NCI-H2081 (cell line): ENCODE measurements at places on chromosomes 1 and 21.
A peak's percentile ranks its signal among the peaks of the same experiment; 100 is the strongest.

DNA sequence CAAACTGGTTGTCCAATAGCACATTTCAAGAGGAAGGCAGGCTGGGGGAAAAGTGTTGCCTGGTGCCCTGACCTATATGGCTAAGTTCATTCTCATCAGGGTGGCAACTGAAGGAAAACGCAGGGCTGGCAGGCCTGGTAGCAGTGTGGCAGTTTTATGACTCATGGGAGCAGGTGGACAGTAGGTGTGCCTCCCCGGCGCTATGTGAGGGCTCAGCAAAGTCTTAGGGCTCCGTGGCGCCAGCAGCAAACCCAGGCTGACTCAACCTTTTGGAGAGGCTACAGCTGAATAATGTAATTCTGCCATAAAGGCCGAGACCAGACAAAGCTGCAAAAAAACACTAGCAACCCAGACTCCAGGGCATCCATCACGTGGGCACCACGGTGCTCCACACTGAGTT lies 23.6 kb downstream of the GADD45A start:
- no peak for DNase-seq

DNA sequence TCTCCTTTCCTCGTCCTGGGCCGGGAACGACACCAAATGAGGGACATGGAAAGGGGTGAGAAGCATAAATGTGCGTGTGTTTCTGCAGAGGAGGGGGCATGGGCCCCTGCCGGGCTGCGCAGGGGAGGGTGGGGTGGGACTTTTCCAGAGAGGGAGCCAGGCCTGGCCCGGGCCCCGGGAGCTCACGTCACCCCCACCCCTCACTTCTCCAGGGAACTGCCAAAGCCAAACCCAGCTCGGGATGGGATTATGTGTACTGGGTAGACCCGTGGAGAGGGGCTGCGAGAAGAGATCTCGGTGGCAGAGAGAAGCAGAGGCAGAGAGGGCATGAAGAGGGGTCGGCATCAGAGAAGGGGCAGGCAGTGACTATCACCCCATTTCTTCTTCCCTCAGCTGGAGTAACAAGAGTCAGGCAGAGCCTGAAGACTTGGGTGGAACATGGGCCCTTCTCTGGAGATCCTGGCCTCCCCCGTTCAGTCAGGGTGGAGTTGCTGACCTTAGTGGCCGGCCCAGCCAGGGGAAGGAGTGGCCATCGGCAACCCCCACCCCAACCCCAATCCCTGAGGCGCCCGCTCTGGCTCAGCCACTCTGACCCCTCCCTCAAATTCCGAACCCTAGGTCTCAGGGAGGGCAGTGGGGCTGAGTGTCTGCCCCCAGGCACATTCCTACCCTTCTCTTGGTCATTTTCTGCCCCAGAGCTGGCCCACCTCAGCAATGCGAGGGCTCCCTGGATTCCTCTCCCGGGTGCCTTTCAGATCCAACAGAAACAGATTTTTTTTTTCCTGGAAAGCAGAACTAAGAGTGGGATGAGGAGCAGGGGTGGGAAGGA lies 1.2 kb downstream of the ADAMTSL4 start:
- no peak for DNase-seq

DNA sequence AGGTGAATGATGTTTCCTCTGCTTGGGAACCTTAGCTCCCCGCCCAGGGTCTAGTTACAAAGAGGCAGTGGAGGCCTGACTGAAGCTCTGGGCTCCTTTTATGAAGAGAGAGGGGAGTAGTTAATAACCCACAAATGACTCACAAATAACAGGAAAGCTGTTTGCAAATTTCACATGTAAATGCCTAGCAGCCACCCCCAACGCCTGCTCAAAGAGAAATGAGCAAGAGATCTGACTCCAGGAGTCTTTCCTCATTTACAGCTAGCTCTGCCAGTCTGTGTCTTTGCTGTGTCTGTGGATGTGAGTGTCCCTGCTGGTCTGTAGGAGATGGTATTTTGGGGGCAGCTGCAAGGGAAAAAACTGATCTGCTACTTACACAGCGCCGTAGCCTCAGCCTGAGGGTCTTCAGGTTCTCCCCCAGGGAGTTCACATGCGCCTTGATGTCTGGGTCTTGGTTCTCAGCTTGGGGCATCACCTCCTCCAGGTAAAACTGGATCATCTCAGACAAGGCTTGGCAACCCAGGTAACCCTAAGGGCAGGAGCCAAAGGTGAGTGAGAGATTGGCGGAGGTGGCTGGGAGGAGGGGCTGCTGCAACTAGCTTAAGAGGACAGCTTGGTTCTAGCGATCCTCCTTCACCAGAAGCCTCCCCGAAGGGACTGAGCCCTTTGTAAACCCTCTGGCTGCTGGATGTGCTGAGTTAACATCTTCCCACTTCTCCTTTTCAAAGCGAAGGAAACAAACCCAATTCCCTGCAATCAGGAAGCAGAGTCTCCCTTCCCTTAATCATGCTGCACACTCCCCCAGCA lies at the start of gene IL19:
Gene IL19 (plus strand): TSS at position 243 of the 807 bp plus-strand sequence. CDS start 65,890 bp downstream, outside the sequence.
- DNase-seq: no peak

DNA sequence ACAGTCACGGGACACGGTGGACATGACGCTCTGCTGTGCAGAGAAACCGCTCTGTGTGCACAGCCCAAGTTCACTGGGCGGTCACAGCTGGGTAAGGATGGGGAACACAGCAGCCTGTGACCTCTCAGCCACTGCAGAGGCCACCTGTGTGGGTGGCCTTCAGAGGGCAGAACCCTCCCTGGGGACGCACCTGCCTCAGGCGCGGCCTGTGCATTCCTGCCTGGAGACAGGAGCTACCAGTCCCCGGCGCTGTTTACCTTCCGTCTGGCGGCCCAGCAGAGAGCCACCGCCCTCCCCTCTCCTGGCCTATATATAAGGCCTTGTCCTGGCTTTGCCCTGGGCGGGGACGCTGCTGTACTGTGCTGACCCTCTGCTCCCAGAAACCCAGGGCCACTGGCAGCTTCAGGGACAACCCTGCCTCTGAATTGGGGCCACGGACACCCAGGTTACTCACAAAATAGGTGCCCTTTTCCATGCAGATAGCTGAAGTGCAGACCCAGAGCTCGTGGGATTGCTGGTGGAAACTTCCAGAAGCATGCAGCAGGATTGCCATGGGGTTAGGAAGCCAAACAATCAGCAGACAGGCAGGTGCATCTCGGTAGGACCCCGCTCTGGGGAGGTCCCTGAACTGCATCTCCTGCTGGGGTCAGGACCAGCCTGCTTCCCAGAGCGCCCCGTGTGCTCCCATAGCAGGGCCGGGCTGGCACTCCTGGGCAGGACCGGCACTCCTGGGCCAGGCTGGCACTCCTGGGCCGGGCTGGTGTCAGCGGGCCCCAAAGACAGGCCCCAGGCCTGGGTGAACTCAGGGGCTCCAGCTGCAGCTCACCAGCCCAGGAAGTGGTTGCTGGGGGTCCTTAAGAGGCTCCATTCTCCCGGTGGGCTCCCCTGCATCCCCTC lies 83.6 kb downstream of the SIK1 start:
- DNase-seq: peak; percentile 8

GRCh38 chr1:15289251-15289651 lies 42.2 kb downstream of the FHAD1 start:
- DNase-seq: no peak

- peak; percentile 52 for DNase-seq
These were observed 1.0 kb upstream of the ATP2B4 start for GRCh38 chr1:203625628-203626019.

DNA sequence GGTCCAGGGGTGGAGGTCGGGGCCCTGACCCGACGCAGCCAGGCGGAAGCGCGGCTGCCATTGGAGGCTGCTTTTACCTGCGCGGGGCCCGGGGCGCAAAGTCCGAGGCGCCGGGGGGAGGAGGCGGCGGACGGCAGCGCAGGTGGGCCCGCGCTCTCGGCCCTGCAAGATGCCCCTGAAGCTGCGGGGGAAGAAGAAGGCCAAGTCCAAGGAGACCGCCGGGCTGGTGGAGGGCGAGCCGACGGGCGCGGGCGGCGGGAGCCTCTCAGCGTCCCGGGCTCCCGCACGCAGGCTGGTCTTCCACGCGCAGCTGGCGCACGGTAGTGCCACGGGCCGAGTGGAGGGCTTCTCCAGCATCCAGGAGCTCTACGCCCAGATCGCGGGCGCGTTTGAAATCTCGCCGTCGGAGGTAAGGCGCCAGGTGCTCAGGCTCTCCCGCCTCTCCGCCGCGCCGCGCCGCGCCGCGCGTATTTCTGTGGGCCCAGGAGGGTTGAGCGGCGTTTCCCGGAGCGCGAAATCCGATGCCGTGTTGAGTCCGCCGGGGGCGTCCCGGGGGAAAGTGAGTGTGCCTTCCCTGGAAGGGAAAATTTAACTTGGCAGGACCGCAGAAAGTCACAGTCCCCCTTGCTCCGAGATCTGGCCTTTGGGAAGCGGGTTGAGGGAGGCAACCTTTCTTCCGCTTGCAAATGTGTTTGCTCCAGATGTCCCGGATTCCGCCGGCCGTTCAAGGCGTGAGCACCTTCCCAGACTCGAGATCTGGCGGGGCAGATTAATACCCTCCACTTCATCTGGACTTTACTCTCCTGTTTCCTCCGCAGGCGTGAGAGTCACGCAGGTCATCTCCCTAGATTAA lies at the start of gene GIPC2:
Gene GIPC2 (plus strand): TSS at position 41 of the 853 bp plus-strand sequence. CDS start 129 bp downstream, at position 170.
- DNase-seq: no peak

DNA sequence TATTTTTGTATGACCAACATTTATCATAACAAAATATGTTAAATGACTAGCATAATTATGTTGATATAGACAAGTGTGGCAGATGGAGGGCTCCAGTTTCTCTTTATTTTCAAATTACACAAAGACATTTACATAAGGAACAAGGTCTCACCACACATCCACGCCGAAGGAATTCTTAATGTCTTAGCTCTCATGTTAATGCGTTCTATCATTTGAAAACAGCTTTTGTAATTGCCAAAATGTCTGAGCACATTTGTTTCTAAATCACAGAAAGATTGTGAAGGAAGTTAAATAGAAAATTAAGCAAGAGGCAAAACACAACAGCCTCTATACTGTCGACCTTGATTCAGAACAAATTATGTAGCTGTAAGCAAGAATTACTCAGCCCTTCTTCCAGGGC lies 223.0 kb upstream of the NR5A2 start:
- no peak for DNase-seq

DNA sequence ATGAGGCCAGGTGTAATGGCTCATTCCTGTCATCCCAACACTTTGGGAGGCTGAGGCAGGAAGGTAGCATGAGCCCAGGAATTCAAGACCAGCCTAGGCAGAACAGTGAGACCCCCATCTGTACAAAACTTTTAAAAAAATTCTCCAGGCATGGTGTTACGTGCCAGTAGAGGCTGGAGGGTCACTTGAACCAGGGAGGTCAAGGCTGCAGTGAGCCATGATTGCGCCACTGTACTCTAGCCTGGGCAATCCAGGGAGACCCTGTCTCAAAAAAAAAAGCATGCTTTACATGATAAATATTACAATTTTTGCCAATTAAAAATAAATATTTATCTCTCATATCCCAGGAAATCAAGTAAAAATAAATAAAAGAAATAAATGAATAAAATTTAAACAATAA lies 17.6 kb upstream of the VPS45 start:
- no peak for DNase-seq

DNA sequence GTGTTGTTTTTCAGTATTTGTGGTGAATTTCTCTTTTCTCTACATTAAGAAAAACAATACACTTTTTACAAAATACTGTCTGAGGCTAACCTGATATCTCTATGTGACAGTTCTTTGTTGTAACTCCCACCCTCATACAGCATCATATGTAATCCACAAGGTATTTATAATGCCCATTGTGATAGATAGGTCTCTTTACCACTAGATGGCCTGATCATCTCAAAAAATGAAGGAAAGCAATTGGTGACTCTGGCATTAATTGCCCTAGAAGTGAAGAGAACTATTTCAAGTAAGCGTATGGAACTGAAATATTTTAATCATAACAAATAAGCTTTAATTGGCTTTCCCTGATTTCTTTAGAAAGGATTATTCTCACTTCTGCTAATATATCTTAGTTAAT lies 36.2 kb upstream of the HFM1 start:
- DNase-seq: no peak

GRCh38 chr1:226344441-226345259 lies 35.7 kb upstream of the LIN9 start:
- no peak for DNase-seq

DNA sequence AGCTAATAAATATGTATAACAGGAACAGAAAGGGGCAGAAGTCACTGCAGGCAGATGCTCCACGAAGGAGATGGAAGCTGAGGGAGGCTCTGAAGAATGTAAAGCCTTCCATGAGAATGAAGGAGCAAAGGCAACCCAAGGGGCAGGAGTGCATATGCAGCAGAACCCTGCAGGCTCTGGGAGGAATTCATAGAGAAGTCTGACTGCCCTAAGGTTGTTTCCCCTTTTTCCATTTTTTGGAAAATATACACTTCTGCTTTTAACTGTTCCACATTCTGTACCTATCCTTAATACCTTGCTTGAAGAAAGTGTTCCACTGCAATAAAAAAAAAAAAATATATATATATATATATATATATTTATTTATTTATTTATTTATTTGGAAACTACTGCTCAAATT lies 69.6 kb downstream of the CD34 start:
- DNase-seq: no peak

GRCh38 chr1:56790036-56790435 lies 29.2 kb downstream of the FYB2 start:
- DNase-seq: no peak

DNA sequence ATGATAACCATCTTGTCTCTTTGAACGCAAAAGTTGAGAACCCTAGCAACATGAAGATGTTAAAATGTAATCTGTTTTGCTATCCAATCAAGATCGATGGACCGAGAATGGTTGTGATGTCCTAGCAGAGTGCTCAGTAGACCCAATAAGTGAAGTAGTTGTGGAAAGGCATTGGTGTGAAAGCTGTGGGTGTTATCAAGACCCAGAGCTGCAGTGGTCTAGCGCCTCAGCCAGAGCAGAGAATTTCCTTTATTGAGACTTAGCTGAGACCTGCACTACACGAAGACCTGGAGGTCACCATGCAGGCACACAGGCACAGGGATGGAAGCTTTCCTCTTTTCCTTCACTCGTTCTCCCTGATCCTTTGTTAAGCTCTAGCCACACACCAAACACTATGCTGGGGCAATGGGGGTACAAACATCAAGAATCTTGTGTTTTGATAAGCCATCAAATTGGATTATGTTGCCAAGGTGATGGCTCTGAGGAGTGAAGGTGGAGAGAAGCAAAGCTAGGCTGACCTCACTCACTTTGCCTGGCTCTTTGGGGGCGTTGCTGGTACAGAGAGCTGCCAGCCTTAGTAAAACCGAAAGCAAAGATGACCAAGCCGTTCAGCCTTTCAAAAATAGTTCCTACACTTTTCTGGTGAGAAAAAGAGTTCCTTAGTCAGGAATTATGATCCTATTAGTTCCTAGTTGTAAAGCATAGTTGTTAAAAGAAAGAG lies 24.1 kb downstream of the METTL13 start:
- DNase-seq: no peak

GRCh38 chr1:162939035-162939434 lies 78.1 kb upstream of the CCDC190 start:
- no peak for DNase-seq

DNA sequence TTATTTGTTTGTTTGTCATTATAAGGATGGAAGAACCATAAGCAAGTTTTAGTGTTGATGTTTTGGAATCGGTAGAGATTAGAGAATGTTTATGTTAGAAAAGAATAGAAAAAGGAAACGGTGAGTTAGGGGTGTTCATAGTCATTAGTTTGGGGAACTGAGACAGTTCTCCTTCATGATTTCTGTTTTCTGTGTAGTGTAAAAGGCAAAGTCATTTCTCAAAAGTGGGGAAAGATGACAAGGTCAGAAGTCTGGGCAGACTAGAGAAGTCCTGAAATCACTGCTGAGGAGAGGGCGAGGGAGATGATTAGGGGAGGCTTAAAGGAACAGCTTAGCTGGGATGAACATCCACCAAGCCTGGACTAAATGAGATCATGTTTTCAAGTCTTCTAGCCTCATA lies 498.9 kb downstream of the TTLL7 start:
- no peak for DNase-seq
